ENCODE measurements at places on chromosomes 4 and X.

GRCh38 chrX:118655561-118656246, 71.7 kb upstream of the IL13RA1 start:
- no peak for DNase-seq

DNA sequence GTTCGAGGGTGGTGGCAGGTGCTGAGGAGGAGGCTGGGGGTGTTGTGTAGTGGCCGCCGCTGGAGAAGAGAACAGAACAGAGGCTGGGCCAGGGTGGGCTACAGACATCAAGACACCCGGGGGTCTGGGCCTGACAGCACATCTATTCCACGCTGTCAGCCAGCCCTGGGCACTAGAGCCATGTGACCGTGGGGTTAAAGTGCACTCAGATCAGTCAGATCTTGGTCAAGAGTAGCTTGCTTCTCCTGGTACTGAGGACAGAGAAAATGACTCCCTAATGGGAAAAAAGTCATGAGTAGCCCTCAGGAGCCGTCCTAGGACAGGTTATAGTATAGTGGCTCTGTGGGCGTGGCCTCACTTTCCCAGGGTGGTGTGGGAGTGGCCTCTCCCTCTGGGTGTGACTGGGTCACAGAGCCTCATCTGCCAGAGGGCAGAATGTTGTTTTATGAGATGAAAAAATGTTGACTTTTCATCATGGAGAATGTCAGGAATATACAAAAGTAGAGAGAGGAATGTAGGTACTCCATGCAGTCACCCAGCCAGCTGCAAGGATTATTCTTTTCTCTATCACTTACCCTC, 19.4 kb downstream of the TRMT44 start:
- no peak for DNase-seq

GRCh38 chr4:168504526-168504925, 7.7 kb downstream of the PALLD start:
- no peak for DNase-seq

DNA sequence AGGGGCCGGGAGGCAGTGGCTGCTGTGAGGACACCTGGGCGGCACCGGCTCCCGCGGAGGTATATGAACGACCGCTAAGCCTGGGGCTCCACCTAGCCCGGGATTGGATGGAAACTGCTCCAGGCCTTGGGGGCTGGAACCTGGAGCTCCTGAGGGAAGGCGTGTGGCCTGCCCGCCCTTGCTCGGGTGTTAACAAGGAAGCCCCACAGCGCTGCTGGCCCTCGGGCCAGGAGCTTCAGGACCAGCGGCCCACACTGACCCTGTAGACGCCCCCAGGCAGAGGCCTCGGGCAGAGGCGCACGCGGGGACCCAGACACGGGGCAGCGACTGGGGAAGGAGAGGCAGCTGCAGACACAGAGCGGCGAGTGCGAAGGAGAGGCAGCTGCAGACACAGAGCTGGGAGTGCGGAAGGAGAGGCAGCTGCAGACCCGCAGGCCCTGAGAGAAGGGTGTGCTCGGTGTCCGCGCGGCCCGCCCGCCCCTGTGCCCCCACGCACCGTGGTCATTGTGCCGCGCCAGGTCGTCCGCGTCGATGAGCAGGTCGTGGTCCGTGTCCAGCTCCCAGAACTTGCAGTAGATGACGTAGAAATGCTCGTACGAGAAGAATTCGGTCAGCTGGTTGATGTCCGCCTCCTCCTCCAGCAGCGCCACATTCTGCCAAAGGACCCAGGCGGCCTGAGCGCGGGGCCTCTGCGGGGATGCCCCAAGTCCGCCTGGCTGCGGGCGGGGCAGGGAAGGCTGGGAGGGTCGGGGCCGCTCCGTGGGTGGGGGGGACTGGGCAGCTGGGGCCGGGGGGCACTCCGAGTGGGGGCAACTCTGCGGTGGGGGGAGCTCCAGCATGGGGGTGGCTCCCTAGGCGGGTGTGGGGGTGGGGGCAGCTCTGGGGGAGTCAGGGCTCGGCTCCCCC, 26.7 kb upstream of the GTPBP6 start:
- no peak for DNase-seq

GRCh38 chrX:18036394-18036793, 175.3 kb upstream of the RAI2 start:
- DNase-seq: no peak

DNA sequence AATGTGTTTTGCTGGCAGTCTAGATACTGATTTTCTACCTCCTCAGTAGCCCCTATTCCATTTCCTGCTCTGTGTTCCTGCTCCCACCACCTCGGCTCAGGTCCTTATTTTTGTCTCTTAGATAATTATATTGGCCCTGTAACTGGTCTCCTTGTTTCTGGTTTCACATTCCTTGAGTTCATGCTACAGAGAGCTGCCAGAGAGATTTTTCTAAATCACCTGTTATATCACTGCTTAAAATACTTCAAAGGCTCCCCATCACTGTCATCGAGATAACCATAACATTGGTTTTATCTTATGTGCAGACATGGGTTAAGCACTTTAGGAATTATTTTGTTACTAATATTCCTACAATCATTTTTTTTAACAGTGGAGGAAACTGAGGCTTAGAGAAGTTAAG, 9.6 kb downstream of the SYNPO2 start:
- DNase-seq: no peak

GRCh38 chr4:77007358-77008230, 58.0 kb downstream of the SEPTIN11 start:
- DNase-seq: no peak

DNA sequence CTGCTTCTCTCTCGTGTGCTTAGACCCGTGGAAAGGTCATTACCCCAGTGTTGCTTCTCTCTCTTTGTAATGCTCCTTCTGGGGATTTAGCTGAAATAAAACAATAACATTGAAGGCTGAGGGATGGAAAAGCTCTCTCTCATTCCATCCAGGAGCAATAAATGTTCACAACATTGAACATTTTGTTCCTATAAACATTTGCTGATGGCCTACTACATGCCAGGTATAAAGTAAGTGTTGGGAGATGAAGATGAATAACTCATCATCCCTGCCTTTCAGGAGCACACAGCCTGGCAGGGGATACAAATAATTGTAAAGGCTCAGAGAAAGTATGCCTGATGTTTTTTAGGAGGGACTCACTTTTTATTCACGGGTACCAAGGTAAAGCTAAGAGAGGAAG, 158.1 kb downstream of the KDR start:
- no peak for DNase-seq
